ENCODE measurements at places on chromosomes 12 and 14.

GRCh38 chr14:105043641-105044040 lies 21.6 kb downstream of the GPR132 start:
- DNase-seq, result no peak

DNA sequence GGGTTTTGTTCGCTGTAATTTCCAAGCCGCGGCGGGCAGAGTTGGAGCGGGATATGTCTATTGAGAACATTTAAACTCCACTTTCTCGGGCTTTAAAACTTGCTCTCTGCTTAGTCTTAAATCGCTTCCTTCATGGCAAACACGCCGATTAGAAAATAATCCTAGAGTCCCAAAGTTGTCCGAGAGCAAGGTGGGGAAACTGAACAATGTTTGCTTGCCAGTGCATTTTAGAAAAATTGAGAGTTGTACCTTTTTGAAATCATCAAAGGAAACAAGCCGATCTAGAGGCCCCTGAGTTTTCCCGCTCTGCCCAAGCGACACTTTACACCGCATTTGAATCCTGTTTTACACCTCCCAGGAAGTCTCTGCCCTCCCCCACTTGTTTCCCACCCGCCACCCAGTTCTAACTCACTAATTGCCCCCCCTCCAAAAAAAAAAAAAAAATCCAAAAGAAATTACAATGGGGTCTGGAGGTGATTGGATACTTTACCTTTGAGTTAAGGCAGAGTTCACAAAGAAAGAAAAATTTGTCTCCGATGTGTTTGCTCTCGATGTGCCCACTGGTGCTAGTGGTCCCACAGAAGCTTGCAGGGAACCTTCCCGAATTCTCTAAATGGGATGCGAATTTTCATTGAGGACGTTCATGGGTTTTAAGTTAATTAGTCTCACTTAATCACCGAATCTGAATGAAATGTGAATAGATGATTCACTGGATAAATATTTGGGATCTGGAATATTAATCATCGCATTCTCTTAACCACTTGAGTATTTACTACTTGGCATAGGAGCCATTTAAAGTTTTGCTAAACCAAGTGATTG lies 2.3 kb downstream of the HMGA2 start:
- no peak for DNase-seq

- DNase-seq, result no peak
These were observed 776 bp downstream of the RDH5 start for GRCh38 chr12:55720894-55721444.

DNA sequence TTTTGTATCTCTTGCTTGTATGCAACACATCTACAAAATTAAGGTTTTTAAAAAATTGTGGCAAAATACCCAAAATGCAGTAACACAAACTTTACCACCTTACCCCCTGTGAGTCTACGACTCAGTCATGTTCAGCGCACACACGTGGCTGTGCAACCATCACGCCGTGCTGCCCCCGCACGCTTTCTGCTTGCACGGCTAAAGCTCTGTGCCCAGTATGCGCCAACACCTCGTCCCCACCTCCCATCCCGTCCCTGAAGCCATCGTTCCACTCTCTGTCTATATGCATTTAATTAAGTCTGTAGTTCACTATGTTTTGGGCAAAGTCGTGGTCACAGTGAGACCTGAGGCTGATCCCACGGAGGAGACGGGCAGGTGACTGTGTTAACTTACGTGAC lies 36.4 kb downstream of the FZD10 start:
- no peak for DNase-seq

- no peak for DNase-seq
These were observed 7.5 kb downstream of the ITGA5 start for GRCh38 chr12:54411391-54412241.

- no peak for DNase-seq
These were observed 264.2 kb upstream of the AMIGO2 start for GRCh38 chr12:47343684-47344567.

DNA sequence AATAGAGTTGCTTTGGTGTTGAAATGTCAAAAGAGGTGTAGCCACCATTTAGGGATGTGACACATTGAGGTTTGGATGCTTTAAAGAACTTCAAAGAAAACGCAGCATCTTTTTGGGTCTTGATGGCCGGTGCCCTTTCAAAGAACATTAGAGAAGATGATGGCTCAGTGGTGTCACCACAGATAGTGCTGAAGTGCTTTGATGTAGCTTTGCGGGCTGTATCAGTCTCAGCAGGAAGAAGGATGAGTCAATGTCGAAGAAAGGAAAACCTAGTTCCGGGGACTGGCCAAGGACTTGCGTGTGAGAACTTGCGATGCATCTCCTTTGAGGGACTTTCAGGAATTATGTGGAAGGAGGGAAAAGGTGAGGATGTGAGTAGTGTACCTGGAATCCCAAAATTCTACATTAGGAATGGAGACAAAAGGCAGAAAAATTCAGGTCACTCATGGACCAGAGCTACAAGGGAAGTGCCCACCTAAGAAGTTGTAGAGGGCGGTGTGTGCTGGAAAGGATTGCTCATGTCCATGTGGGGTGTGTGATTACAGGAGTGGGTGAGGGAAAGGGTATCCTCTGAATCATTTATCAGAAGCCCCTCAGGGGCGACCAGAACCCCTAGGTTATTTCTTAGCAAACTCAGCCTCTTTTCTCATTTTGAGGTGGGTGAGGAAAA lies 39.7 kb upstream of the GZMB start:
- peak; percentile 52 for DNase-seq

GRCh38 chr12:124301084-124301654 lies 6.3 kb downstream of the RFLNA start:
- DNase-seq, result no peak

DNA sequence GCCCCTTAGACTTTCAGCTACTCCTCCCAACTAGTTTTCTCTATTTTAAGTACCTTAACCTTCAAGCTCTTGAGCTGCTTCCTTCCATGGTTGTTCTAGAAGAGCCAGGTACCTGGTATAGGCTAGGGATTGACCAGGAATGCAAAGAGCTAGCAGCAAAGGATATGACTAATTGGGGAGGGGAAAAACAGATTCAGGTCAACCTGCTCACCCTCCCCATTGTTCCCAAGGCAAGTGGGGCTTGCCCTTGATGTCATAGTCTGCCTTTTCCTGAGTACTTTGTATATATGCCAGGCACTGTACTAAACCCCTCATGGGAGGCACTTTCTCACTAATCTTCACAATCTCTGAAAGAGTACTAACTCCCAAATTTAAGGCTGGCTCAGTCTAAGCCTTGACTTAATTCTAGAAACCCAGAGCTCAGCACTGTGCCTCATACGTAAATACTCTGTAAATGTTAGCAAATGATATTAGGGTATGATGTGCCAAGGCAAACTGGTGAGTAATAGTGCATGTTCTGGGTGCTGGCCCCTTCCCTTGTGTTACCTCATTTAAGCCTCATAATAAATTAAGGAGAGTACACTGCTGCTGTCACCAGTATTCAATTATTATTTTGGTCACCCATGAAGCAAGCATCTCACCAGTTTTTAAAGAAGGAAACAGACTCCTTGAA lies 42.2 kb downstream of the SUDS3 start:
- DNase-seq, result no peak

GRCh38 chr14:37093364-37093763 lies 79.0 kb downstream of the SLC25A21 start:
- DNase-seq, result no peak

Measured in stimulated activated CD8-positive, alpha-beta memory T cell treated with anti-CD3 and anti-CD28 coated beads, Interleukin-12 subunit alpha, Interleukin-12 subunit beta, amount 100 ng/mL, for 4 hours (primary cell).